ENCODE measurements at places on chromosomes 1 and 21. TPM values are rescaled to one million over a fixed set of nuclear protein-coding genes. Genes with fewer than 3 reads are reported as not detected.

Gene KCNJ9
- not detected for total RNA-seq

Gene NR0B2
- total RNA-seq: not detected

Gene CRNN
- not detected for total RNA-seq

Gene HHIPL2
- total RNA-seq: not detected

Gene TSPAN1
- 0.37 TPM for total RNA-seq

Gene PTPRC
- not detected for total RNA-seq

Gene FAM229A
- 11.6 TPM for total RNA-seq

Gene RXRG
- total RNA-seq: not detected

Gene COL8A2
- total RNA-seq: 0.78 TPM

Gene LCE6A
- total RNA-seq: not detected

Gene MAGI3
- total RNA-seq: 13.9 TPM

DNA sequence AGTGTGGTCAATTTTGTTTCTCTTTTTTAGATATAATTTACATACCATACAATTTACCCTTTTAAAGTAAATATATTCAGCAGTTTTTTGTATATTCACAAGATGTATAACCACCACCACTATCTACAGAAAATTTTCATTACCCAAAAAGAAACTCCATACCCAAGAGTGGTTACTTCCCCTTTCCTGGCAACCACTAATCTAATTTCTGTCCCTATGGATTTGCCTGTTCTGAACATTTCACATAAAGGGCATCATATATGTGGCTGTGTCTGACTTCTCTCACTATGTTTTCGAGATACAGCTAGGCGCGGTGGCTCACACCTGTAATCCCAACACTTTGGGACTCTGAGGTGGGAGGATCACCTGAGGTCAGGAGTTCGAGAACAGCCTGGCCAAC, 13.6 kb downstream of the PACC1 start:
- DNase-seq: no peak

- DNase-seq: no peak
These were observed 3.8 kb downstream of the B4GALT2 start for GRCh38 chr1:43982808-43983207.

GRCh38 chr1:24526940-24527542, 24.4 kb downstream of the RCAN3 start:
- DNase-seq: peak; percentile 23

- DNase-seq: no peak
These were observed 95.6 kb upstream of the KCTD3 start for GRCh38 chr1:215471463-215471862.

DNA sequence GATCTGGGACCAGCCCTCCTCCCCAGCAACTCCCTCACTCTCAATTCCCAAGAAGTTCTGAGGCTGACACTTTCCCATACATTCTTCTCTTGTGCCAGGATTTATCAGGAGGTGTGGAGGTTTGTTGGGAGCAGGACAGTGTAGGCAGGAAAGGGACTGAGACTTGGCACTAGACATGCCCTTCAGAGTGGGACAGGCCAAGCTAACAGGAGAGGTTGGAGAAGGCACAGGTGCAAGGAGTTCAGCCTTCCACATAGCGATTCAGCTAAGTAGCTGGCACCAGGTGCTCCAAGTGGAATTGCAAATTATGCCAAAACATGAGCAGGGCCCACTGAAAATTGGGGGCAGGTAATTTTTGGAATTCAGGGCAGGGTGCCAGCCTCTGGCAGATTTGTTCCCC, 83.0 kb upstream of the DUSP10 start:
- DNase-seq: no peak

DNA sequence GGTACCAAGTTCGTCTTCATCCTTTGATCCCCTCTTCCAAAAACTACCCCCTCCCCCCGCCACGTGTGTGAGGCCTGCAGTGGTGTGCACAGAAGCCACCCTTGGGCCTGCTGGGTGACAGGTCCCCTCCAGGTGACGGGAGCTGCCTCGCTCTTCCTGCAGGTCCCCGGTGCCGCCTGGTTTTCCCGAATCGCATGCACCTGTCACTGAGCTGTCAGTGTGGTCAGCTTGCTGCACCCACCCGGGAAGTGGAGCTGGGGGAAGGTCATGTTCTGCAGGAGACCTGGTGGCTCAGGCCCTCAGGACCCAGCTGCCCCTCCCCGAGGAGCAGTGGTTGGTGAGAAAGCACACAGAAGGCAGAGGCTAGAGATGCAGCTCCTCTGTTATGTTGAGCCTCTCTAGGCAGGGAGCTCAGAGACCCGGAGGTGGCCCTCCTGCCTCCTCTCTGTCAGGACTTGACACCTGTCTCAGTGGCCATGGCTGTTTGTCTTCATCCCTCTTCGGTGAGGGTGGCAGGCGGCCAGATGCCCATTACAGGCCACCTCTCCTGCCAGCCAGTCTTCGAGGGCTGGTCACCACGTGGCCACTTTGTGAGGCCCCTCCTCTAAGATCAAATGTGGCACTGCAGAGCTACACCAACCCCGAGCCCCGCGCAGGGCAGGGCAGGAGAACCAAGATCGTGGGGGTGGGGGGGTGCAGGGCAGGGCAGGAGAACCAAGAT, 60.9 kb downstream of the SKI start:
- DNase-seq: no peak

DNA sequence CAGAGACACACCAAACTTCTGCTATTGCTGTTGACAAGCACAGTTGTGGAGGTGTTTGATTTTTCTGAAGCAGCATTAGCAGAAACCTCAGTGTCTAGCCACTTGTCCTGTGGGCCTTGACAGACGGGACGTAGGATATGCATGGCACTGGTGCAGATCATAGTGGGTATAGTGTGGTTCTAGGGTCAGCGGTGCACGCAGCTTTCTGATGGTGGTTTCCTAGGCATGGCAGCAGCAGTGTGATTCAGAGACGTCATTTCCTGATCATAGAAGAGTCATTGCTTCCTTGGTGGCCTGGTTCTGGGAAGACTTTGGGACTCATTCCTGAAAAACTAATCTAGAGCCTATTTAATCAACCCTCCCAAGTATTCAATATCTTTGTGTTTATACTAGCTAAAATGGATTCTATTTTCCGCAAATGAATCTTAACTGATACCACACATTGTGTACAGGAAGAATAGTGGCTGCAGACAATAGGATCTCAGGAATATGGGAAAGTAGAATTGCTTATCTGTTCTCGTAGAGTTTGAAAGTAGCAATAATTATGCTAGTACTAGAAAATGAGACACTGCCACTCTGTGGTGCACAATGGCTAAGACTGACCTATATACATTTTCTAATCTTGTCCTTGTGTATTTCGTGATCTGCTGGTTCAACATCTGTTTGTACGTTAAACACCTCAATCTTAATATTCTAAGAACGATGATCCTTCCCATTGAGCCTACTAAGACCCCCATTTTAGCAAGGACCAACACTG, 2.8 kb upstream of the USP1 start:
- DNase-seq: no peak

- DNase-seq: no peak
These were observed 270.3 kb downstream of the RWDD3 start for GRCh38 chr1:95504321-95504720.

DNA sequence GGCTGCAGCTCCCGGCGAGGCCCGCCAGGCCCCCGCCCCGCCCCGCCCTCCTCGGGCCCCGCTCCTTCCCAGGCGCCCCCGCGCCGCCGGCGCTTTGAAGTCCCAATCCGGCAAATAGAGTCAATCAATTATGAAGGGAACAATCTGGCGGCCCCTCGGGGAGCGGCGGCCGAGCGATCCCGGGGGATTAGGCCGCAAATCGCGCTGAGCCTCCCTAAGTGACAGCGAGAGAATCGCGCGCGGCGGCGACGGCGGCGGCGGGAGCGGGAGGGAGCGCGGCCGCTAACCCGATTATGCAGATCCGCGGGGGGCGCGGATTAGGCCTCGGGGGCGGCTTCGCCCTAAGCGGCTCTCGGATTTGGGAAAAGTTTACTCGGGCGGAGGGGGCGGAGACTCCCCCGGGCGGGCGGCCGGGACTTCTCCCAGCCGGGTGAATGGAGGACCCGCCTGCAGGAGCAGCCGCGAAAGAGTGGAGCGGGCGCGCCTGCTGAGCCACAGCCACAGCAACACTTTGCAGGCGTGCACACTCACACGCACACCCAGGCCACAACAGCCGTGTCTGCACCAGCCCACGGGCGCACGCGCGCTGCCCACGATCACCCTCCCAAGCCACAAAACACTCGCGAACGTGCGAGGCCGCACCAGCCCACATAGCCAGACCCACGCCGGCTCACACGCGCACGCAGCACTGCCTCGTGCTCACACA, 23.0 kb upstream of the DMBX1 start:
- DNase-seq: no peak

DNA sequence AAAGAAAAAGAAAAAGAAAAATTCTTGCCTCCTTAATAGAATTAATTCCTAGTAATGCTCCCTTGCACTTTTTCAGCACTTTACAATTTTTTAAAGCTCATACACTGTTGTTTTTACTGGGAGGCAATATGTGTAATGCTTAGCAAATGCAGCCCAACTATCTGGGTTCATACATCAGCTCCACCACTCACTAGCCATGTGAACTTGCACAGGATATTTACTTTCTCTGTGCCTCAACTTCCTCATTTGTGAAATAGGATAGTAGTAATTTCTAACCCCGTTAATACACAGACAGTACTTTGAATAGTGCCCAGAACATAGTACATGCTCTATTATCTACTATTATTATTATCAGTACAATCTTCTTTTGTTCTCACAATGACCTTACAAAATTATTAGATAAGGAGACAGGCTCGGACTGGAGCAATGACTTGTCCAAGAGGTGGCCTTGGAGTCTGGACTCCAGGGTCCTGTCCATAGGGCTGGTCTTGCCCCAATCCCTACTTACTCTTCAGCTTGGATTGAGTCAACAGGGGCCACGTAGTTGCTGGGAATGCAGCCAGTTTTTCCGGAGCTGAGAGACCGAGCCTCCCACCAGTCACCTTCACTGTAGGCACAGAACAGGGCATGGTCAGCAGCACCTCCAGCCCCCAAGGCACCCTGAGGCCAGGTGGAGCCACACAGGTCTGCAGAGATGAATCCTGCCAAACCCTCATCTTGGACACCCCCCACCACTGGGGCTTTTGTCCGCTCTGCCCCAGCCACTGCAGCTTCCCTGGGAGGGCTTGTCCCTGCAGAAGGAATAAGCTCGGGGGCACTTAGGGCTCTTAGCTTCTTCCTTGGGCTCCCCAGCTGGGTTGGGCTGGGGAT, 13.7 kb downstream of the FGR start:
- peak; percentile 49 for DNase-seq

GRCh38 chr21:44370027-44370735, 16.8 kb downstream of the TRPM2 start:
- DNase-seq: no peak

DNA sequence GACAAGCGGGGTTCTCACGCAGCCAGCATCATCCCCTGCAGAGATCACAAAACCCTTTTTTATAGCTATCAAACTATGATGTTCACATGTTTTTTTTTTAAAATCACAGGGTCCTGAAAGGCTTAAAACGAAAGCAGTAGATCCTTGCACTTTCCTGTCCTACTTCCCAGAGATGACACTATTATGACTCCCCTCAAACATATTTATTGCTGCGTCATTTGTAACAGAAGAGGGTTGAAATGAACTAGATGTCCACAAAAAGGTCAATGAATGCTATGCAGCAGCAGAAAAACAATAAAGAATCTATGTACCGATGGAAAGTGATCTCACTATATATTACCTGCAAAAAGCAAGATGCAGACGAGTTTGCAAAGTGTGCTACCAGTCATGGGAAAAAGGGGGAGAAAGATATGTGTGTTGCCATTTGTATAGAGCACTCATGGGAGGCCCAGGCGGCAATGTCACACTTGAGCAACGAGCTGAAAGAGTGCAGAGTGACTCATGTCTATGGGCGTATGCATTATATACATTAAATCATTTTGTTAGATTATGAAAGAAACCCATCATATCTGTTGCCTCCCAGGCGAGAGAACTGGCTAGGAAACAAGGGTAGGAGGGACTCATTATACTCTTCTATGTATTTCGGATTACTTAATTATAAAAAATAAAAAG, 68.9 kb upstream of the PARP1 start:
- no peak for DNase-seq

- DNase-seq: peak; percentile 94
These were observed 1.8 kb upstream of the CDKN2C start for GRCh38 chr1:50968158-50968820.

- no peak for DNase-seq
These were observed 13.5 kb downstream of the RAB3B start for GRCh38 chr1:51976846-51977602.

DNA sequence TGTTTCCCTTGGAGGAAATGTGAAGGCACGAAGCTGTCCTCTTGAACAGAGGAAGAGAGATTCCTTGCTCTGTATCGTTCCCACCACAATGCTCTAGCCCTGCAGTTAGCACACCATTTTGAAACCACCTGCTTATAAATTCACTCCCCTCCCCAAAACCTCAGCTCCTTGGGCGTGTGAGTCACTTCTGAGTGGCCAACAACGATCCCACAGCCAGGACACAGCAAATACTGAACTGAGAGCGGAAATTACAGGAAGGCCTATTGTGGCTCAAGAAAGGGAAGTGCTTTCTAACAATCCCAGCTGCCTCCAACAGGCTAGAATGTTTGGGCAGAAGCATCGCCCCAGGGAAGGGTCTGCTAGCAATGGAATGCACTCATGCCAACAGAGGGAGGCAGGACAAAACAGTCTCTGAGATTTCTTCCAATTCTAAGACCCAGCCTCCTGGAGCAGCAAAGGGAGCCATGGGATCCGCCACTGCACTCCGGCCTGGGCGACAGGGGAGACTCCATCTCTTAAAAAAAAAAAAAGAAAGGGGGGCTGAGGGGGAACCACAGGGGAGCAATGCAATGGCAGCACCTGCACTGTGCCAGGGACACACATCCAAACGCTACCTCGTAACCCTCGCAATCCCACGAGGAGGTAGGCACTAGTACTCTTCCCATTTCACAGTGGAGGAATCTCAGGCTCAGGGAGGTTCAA, 1.9 kb downstream of the TMEM53 start:
- DNase-seq: peak; percentile 75

- no peak for DNase-seq
These were observed 26.5 kb downstream of the TSNAX start for GRCh38 chr1:231554969-231555368.

GRCh38 chr21:15703932-15704331, 25.9 kb upstream of the USP25 start:
- DNase-seq: no peak

DNA sequence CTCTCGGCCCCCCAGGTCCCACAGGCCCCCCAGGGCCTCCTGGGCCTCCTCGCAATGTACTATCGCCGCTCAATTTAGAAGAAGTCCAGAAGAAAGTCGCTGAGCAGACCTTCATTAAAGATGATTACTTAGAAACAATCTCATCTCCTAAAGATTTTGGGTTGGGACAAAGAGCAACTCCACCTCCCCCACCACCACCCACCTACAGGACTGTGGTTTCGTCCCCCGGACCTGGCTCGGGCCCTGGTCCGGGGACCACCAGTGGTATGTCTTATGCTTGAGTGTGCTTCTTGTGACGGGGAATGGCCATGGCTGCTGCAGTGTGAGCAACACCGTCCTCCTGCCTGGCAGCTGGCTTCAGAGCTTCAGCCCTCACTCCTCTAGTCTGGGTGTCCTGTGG, 70.2 kb upstream of the DYNLT5 start:
- no peak for DNase-seq

Measured in endothelial cell of umbilical vein (primary cell).